Skeletal muscle cell (primary cell): ENCODE measurements at places on chromosomes 11 and 22.

DNA sequence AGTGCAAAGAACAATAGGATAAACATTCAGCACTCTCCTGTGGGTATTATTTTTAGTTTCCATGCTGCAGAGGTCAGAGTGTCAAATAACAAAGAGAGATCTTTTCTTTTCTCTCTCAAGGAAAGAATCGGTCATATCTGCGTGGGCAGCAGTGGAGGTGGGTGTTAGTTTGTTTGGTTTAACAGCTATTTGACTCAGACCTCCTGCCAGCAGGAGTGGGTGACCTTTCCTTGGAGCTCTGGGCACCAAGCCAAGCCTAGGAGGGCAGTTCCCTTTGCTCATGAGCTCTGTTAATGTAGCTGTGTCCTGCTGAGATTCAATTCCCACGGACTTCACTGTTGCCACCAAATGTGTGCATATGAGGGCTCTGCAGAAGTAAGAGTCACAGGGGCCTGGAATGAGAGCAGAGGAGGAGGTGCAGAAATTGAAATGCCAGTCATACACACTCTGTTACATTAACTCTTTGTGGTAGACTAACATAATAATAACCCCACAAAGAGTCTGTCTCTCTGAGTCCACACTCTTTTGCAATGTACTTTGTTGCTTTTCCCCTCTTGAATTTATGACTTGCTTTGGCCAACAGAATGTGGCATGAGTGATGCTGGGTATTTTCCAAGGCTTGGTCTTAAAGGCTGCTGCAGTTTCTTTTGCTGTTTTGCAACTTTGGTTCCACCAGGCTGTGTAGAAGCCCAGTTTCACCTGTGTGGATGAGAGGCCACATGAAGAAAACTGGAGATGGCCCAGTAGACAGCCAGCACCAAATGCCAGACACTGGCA is 76.0 kb upstream of the GRK3 start:
- DNase-seq: peak; percentile 55

DNA sequence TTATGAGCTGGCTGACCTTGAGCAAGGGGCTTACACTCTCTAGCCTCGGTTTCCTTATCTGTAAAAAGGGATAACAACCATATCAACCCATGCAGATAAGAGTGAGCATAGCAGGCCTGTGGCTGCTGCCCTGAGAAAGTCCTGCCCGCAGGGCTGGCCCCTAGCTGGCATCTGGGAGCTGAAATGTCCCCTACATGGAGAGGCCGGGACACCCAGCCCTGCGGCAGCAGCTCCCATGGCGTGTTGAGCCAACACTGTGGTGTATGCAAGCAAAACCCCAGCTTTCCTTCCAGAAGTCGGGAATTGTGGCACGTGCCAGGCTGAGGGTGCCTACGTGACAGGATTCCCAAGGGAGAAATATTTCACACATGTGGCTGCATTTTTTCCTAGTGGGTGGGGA is 358.9 kb downstream of the CTTN start:
- no peak for DNase-seq

DNA sequence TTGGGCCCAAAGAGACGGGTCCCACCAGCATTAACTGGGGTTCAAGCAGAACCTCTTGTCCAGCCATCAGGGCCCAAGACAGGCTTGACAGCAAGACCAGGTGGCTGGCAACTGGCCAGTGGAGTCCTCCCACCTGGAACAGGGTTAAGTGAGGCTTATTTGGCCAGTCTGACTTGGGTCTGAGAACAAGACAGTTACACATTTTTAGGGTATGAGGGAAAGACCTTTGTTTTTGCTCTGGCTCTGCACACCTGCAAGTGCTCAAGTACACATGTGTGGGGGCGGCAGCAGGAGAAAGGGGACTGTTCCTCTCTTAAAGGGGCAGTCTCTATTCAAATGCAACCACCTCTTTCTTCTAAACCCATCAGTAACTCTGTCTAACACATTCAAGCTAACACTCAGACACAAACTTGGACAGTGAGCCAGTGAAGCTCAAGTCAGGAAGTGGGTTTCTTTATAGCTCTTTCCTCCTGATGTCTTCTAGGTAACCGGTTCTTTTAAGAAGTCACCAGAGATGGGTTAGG is 116.2 kb downstream of the ETS1 start:
- DNase-seq: no peak

- DNase-seq: no peak
Measured at GRCh38 chr11:23632293-23632692, 772.0 kb upstream of the CCDC179 start.

GRCh38 chr11:77081381-77081851 is 14.6 kb downstream of the CAPN5 start:
- DNase-seq: no peak

DNA sequence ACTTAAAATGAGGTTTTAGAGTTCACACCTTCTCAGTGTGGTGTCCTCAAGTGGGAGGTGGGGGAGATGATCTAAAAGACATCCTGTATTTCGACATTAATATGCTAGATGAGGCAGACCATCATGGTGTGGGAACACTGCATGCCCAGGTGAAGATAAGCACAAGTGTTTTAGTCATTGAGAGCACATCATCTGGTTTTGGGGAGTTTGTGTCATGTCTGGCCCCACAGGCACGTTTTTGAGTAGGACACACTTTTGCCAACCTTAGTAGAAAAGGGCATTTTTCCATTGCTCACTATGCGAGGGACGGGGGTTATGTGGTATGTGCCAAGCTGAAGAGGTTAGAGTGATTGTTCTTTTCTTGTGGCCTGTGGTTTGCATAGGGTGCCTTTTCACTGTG is 189.3 kb downstream of the DBX1 start:
- no peak for DNase-seq

- DNase-seq: no peak
Measured at GRCh38 chr11:27367881-27368280, 4.9 kb upstream of the CCDC34 start.
